Left colon (tissue), 2 donors: ENCODE measurements at places on chromosomes 13 and 19. TPM values are rescaled to one million over a fixed set of nuclear protein-coding genes. Genes with fewer than 3 reads are reported as not detected.

Gene FFAR3
- not detected for total RNA-seq

Gene IZUMO2
- not detected for total RNA-seq

Gene KCNC3
- 1.3 TPM for total RNA-seq

Gene CD70
- not detected for total RNA-seq

Gene CPB2
- total RNA-seq, result not detected

Gene ANKLE1
- 0.22 TPM for total RNA-seq

Gene CERS4
- 7.3 TPM for total RNA-seq
